ENCODE measurements at places on chromosomes 13 and 19.

- peak; percentile 28 for DNase-seq
Observed at GRCh38 chr19:8004723-8005513, 523 bp downstream of the ELAVL1 start.

GRCh38 chr19:10009714-10010224 is 535 bp downstream of the COL5A3 start:
- no peak for DNase-seq

GRCh38 chr13:39575641-39576238 is 27.3 kb downstream of the LHFPL6 start:
- no peak for DNase-seq

- no peak for DNase-seq
Observed at GRCh38 chr19:49954933-49955332, 6.0 kb downstream of the SIGLEC11 start.

GRCh38 chr13:33945477-33945876 is 127.5 kb downstream of the RFC3 start:
- no peak for DNase-seq

GRCh38 chr13:23776698-23777574 is 112.3 kb downstream of the MIPEP start:
- DNase-seq, result no peak

DNA sequence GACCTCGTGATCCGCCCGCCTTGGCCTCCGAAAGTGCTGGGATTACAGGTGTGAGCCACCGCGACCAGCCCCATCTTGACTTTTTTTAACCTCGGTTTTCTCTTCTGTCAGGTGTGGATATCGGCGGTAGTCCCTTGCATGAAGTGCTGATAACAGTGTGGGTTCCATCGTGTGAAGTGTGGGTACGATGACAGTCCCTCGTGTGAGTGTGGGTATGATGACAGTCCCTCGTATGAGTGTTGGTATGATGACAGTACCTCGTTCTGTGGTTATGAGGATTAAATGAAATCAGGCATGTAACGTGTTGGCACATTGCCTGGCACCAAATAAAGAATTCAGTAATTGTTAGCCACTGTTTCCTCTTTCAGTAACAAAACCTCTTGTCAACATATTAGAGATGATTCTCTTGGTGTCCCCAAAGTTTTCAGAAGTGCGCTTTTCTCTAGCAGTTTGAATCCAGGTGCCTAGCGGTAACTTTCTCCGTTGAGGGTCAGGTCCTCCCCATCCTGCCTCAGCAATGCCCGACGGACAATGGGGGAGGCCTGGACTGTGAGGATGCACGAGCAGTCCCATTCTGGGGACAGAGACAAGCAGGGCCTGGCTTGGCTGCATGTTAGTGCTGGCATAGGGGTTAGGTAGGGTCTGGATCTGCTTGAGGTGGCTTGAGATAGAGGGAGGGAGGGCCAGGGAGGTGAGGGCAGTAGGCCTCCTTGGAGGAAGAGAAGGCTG is 15.3 kb downstream of the GATAD2A start:
- DNase-seq, result peak; percentile 47
